ENCODE measurements at places on chromosomes 11 and 22. TPM values are rescaled to one million over a fixed set of nuclear protein-coding genes. Genes with fewer than 3 reads are reported as not detected.

Gene HPX
- polyA plus RNA-seq, result 0.38 TPM

DNA sequence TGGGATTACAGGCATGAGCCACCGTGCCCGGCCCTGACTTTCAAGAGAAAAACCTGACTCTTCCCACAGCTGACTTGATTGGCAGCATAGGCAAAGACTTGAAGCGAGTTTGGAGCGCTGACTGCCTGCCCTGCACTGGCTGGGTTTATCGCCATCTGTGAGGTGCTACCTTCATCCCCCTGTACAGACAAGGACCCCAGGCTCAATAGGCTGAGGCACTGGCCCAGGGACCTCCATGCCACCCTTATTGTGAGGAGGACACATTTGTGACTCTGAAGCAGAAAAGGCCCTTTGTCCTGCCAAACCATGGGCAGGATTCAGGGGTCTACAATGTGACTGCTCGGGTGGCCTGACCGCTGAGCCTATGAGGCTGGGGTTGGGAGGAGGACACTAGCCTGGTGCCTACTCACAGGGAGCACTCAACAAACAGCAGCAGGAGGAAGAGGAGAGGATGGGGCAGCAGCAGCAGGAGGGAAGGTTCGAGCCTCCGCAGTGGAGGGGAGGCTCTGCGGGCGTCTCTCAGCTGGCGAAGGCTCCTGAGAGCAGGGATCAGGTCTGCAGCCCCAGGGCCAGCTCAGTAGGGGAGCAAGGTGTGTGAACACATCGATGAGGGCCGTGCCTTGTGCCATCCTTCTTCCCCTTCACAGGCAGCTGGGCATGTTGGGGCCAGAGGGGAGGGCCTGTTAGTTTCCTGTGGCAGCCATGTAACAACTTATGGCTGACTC lies 72.9 kb upstream of the WNT7B start:
- no peak for DNase-seq

Gene LARGE2
- polyA plus RNA-seq, result not detected

DNA sequence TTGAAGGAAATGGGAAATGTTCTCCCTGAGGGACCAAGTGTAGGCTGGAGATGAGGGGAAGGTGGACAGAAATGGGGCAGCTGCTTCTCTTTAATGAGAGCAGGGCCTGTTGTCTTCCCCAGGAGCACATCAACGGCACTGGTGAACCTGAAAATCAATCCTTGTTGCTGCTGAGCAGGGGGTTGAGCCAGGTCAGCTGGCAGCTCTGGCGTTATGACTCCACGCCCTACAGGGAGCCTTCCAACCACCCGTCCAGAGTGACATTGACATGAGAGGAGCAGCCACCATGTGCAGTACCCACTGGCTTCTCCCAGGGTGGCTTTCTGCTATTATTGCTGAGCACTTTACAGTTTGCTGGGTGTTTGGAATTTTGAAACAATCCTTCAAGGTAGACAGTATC lies 116.9 kb upstream of the LDLRAD3 start:
- peak; percentile 64 for DNase-seq

- DNase-seq, result no peak
Observed at GRCh38 chr11:71951741-71952310, 23.0 kb downstream of the RNF121 start.

Gene BIRC3
- 1.7 TPM for polyA plus RNA-seq

DNA sequence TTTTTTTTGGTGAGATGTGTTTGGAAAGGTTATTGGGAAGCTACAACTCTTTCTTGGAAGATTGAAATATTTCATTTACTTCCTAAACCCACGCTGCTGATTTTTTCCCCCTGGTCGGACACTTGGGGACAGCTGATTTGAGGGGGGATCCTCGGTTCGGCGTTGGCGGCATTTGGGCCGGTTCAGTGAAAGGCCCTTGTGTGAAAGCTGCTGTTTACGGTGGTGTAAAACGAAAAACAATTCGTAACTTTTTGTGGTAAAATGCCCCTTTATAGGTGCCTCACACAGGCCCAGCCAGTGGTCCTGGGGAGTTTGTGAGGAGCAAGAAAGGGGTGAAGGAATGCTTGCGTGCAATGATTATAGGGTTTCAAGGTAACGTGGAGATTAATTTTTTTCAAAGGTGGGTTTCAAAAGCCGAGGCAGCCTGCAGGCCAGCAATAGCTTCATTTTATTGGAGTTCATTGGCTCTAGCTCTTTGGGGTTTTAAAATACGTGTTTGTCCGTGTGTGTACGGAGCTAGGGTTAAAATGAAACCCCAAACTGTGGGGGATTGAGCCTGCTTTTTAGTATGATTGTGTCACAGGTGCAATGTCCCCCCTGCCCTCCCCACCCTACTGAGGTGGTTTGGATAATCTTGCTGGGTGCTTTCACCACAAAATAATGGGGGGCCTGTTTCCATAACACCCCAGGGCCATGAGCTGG lies 77.2 kb upstream of the PPARA start:
- DNase-seq, result peak; percentile 44

DNA sequence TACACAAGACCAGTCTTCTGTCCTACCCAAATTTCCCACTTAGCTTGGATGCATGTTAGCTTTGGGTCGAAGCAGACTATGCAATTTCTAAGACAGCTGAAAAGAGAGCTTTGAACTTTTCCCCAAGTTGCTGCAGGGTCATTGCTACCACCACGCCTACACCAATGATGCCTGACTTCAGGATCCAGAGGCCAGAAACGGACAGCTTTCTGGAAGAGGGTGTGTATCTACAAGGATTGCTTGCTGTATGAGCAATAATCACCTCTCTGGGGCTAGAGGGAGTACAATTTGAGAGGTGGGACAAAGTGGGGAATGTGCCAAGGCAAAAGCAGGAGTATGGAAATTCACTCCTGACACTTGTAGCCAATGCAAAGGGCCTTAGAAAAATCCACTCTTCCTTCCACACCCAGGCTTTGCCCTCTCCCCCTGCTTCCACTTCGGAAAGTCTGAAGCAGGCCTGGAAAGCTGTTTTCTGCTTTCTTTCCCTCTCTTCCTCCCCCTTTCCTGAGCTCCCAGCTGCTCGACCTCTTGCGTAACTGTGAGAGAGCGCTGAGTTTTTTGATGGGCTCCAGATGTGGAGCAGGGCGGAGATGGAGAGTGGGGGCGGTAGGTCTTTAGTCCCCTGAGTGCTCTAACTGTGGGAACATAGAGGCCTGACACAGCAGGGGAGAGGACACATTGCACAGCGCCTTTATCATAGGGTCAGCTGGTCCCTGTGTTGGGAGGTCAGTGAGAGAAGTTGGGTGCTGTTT lies 2.1 kb upstream of the PHLDB1 start:
- peak; percentile 80 for DNase-seq

DNA sequence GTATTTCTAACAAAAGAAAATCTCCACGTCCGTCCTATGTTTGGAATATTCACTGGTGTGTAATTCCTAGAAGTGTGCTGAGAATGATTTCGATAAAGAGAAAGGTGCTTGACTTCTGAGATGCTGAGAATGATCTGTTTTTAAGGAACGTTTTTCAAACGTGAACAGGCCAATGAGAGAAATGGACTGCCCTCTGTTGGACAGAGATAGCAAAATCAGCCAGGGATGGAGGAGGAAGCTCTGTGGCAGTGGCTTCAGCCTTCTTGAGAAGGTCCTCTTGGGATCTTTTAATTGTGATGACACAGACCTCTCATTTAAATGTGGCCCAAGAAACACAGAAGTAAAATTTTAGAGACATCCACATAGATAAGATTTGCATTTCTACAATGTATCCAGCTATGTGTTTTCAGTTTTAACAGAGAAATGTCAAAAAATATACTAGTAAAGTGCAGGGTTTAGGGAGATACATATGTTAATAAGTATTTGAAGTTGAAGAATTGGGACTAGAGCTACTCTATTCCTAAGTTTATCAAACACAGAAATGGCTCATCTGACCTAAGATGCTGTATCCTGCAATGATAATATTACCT lies 84.0 kb upstream of the RCN1 start:
- DNase-seq, result no peak

GRCh38 chr11:88181776-88182175 lies 6.5 kb upstream of the RAB38 start:
- DNase-seq, result no peak

Gene PHETA2
- 2.0 TPM for polyA plus RNA-seq

DNA sequence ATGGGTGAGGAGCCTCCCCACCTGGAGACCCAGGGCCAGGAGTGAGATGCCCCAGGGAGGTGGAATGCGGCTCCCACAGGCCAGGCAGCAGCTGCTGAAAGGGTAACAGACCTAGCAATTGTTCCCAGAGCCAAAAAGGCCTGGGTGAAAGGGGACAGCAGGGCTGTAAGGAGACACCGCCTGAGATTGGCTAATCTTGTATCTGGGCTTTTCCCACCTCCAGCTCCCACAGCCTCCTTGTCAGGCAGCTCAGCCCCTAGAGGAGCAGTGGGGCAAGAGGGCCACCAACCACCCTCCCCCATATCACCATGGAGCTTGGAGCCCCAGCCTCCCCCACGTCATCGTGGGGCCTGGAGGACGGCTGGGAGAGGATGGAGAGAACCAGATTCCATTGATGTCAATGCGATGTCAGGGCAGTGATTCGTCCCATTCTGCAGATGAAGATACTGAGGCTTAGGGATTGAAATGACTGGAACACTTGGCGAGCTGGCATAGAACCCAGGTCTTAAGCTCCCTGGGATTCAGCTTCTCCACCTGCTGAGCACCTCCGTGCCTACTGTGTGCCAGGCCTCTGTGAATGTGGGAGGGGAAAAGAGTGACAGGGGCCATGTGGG lies 2.9 kb upstream of the MGAT3 start:
- no peak for DNase-seq

GRCh38 chr22:29081517-29082236 lies 8.8 kb downstream of the KREMEN1 start:
- DNase-seq, result no peak

Gene RRP7A
- 5.7 TPM for polyA plus RNA-seq

Gene ELFN2
- polyA plus RNA-seq, result 0.01 TPM

- no peak for DNase-seq
Observed at GRCh38 chr11:93498161-93498560, 45.0 kb downstream of the SMCO4 start.

DNA sequence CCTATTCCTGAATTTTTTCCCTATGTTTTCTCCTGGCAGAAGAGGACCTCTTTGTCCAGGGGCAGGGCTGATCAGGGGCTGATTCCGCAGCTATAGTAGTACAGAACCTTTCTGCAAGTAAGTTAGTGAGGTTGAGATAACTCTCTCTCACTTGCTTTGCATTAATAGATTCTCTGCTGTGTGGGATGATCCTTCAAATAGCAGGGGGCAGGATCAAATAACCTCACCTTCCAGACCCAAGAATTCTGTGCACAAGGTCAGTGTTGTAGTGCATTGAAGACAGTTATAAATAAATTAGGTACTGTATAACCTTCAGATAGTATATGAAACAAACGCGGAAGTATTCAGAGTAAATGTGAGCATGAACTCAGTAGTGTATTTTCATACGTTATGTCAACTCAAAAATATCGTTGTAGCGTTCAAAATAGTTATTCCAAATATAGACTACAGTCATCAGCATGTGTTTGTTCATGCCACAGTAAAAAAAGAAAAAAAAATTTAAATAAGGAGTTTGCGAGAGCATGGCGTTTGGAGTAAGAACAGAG lies 278 bp downstream of the MMP26 start:
- no peak for DNase-seq

Gene GAB2
- 3.7 TPM for polyA plus RNA-seq

Gene KDM2A
- 28.0 TPM for polyA plus RNA-seq

DNA sequence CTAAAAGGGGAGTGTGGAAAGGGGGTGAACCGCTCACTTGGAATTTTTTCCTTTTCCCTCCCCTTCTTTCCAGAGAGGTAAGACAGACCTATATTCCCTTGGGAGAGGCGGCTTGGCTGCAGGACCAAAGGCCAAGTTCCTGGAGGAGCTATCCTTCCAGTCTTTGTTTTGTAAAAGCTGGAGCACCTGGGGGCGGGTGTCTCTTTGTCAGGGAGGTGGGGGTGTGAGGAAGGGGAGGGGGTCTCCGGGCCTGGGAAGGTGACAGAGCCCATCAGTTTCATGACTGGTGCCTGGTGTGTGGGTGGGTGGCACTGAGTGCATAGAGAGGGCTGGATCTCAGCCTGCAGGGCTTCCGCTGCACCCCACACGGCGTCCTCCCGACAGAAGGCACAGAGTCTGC lies 18.5 kb downstream of the PTPN5 start:
- DNase-seq, result no peak

GRCh38 chr11:67371189-67371910 lies 2.0 kb downstream of the CLCF1 start:
- no peak for DNase-seq

Gene SULT4A1
- polyA plus RNA-seq, result 0.23 TPM

DNA sequence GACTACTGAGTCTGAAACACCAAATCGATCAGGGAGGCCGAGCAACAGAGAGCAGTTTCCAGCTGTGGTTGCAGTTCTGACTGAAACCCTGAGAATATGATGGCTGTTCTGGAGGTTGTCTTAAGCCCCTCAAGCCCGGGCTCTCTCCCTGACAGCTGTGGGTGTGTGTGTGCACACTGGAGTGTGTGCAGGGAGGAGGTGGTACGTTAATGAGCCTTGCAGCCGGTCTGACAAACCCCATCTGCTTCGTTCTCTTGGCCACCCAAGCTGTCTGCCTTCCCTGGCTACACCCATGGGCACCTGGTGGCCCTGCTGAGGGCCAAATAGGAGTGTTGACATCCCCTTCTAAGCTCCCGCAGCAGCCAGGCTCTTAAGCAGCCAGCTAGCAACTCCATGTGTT lies 189.8 kb downstream of the KIRREL3 start:
- no peak for DNase-seq

- DNase-seq, result no peak
Observed at GRCh38 chr11:69343401-69344321, 49.7 kb downstream of the MYEOV start.

DNA sequence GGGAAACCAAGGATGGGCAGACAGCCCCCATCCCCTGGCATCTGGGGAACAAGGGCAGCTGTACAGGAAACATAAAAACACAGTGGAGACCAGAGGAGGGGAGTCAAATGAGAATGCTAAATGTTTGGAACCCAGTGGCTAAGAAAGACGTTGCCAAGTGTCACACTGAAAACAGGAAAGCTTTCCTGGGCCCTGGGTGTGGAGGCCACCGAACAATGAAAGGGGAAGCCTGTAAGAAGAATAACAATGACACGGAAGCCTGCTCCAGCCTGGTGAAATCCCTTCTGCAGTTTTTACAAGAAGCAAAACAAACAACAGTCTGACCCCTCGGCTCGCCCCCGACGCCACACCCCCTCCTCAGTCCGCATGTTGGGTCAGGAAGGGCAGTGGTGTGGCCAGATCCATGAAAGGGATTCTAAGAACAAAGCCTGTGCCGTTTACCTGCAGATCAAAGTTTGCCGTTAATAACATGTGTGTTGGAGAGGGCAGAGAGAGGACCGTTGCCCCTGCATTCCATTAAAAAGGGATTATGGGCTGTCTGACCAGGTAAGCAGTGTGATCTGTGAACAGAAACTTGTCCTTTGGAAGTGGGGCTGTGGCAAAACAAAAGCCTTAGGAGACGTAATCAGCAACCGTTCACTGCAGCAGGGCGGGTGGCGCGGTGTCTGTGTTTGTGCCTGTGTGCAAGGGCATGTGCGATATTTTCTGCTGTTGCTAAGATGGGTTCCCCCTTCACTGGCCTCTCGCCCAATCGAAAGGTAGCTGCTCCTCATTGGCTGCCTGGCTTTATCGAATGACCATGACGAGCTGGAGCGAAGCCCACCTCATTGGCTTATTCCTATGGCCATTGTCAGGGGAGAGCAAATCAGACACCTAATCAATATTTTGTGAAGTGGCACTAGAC lies 113.7 kb upstream of the BLID start:
- no peak for DNase-seq
